Heart left ventricle (tissue), 16 donors: ENCODE measurements at places on chromosomes 7 and 10.
A peak's percentile ranks its signal among the peaks of the same experiment; 100 is the strongest.

- DNase-seq, result no peak
Observed at GRCh38 chr7:86407291-86407690, 236.4 kb upstream of the GRM3 start.

DNA sequence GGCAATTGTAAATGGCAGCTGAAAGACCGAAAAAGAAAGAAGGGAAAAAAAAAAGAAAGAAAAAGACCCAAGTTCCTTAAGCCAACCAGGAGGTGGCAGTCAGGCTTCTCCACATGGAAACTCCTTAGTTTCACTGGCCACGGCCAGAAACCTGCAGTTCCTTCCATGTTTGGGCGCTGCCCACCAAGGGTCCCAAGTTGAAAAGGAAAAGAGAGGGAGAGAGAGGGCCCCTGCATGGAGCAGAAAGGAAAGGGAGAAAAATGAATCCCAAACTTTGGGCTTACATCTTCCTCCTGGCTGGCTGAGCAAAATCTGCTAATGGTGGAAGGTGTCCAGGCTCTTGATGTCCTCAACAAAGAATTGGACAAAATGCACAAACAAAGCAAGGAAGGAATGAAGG is 31.8 kb upstream of the ABCA13 start:
- no peak for DNase-seq

- no peak for DNase-seq
Observed at GRCh38 chr10:118256209-118256608, 85.9 kb downstream of the FAM204A start.

GRCh38 chr10:105291571-105291970 is 650.5 kb downstream of the SORCS3 start:
- no peak for DNase-seq

GRCh38 chr10:88254091-88254490 is 329.0 kb downstream of the RNLS start:
- no peak for DNase-seq

- no peak for DNase-seq
Observed at GRCh38 chr7:101081432-101081831, 3.8 kb upstream of the TRIM56 start.

DNA sequence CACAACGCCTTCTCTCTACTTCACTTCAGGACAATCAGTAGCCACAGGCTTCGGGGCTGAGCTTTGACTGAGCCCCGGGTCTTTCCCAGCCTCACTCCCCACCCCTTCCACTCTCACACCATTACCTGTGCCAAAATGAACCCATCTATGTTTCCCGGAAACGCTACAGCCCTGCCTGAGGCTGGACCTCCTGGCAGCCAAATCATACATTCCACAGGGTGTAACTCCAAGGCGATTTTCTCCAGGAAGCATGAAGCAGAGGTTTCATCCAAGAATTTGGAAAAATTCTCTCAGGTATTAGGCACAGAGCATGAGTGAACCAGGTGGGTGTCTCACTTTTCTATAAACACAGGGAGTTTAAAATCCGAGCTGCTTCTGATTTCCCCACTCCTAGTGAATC is 286.3 kb downstream of the TNS3 start:
- DNase-seq, result no peak

GRCh38 chr10:43880160-43880559 is 231.5 kb upstream of the ZNF32 start:
- DNase-seq, result no peak

DNA sequence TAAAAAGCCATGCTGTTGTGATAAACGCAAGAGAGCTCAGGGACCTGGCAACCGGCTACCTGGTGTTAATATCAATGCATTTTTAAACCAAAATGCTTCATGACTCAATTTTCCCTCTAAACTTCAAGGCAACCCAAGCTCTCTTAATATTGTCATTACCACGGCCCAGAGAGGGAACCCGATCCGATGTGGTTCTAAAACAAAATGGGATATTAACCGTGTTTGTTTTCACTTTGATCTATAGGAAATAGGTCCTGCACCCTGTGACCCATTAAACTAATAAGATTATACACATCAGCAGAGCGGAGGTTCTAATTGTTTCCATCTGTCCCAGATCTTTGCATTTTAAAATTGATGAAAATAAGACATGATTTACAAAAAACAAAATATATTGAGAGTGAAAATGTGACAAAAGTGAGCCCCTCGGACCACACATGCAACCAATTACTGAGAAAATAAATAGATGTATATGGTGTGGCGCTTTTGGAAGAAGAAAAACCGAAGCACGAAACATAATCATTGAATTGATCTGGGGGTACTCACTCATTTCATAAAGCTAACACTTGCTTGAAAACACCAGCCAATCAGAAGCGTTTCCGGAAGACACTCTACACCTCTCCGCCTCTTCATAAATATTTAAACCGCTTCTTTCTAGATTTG is 290.3 kb upstream of the NFE2L3 start:
- DNase-seq, result no peak

GRCh38 chr10:35140727-35141126 is 14.1 kb downstream of the CREM start:
- DNase-seq, result no peak

- no peak for DNase-seq
Observed at GRCh38 chr7:36562121-36562520, 162.2 kb downstream of the AOAH start.

DNA sequence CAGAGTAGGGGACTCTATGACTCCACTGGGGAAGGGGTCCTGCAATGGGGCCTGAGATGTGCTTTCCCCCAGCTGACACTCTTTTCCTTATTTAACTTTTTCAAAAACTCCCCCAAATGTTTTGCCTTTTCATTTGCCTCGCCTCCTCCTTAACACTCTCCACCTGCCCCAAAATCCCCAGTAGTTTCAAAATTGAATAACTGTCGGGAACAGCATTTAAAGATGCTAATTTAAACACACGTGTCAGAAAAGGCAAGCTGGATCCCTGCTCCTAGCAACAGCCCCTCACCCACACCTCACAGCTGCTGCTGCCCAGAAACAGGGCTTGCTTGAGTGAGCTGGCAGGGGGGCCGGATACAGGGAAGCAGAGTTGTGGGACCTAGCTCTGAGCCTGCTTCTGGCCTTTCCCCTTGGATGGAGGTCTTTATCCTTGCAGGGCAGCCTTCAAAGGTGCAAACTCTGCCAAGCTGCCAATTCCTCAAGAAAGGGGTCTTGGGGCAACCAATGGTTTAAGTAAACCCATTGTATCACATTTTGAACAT is 115.3 kb downstream of the KCNMA1 start:
- no peak for DNase-seq

DNA sequence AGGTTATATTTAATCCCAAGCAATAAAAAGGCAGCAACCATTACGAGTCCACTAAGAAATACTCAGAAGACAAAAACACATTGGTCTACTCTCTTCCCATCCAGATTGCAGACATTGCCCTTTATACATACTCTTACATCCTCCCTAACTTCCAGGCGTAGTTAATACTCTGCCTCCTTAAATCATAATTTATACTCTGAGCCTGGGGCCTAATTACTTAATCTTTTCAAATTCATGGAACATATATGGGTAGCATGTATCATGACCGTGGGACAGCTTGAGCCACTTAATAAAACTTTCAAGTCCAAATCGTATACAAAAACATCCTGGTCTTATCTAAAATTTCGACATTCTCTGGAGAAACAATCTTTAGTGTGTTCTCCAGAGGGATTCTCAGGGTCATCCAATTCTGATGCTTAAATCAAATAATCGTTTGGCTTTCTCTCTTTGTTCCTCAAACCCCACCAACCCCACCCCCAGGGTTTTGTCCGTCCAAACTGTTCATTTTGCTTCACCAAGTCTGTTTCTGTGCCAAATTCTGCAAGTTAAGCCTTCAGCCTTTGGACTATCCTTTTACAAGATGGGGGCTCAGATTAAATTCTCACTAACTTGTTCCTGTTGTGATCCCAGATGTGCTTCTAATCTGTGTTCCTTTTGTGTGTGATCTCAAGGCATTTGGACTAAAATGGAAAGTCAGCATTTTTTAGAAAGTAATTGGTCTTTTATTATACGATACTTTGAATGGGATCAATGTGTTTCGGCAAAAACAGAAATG is 86.4 kb downstream of the ADAM12 start:
- DNase-seq, result no peak

DNA sequence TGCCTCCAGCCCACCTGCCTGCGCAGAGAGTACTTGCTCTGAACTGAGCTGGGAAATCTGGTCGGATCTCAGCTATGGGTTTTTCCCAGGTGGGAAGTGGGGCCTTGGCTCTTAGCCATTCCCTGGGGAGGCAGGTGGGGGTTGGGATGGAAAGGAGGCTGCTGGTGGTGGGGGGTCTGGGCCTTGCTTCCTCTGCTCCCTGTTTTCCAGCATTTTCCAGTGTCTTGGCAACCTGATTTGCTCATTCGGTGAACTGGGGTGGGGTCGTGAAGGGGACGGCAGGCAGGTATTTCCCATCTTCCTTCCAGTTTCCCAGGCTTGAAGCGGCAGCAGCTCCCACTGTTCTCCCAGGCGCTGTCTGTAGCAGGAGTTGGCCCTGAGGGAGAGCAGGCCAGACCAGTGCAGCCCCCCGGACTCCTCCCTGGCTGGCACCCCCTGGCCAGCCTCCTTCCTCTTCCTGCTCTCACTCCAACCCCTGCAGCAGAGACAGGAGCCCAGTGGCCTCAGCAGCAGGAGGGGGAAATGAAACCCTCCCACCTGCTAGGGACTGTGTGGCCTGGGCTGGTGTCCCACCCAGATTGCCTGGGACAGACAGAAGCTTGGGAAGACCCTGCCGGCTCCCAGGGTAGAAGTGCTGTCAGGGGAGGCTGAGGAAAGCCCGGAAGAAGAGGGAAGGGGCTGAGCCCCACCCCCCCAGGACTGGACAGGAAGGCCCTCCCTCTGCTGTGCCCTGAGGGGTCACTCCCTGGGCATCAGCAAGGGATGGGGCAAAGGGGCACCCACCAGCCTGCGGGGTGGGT is 6.6 kb downstream of the TRIM8 start:
- no peak for DNase-seq

DNA sequence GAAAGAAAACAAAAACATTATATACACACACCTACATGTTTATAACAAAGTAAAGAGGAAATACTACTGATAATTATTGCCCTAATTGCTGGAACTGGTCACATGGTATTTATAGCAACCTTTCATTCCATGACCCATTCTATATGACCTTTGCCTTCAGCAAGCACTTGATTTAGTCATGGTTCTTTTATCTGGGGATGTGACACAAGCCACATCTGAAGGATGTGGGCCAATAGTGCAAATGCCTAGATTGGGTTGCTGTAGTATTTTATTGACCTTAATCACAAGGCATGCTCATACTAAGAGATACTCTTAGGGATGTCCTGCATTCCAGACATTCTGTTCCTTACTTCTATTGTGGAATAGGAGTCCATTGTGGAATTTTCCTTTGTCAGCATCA is 723.5 kb upstream of the POM121L12 start:
- no peak for DNase-seq

GRCh38 chr7:123417580-123417979 is 116.8 kb downstream of the IQUB start:
- no peak for DNase-seq

- no peak for DNase-seq
Observed at GRCh38 chr10:29534590-29534989, 100.2 kb downstream of the SVIL start.

GRCh38 chr7:102008535-102009262 is 191.3 kb downstream of the CUX1 start:
- DNase-seq, result no peak

DNA sequence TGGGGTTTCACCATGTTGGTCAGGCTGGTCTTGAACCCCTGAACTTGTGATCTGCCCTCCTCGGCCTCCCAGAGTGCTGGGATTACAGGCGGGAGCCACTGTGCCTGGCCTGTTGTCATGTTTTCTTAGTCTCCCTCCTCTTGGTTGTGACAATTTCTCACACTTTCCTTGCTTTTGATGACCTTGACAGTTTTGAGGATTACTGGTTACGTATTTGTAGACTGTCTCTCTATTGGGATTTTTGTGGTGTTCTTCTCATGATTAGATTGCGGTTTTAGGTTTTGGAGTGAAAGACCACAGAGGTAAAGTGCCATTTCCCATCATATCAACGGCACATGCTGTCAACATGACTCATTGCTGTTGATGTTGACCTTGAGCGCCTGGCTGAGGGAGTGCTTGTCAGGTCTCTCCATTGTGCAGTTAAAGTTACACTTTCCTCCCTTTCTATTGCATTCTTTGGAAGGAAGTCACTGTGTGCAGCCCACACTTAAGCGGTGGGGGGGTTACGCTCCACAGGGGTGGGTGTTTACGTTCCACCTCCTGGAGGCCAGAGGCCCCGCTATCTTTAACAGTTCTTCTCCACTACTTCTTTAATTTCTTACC is 10.8 kb downstream of the NEURL1 start:
- DNase-seq, result peak; percentile 25
